DMS79 (cell line): ENCODE measurements at places on chromosomes 7 and 10.

- DNase-seq = no peak
Observed at GRCh38 chr10:48735836-48736390, 51.2 kb downstream of the WDFY4 start.

DNA sequence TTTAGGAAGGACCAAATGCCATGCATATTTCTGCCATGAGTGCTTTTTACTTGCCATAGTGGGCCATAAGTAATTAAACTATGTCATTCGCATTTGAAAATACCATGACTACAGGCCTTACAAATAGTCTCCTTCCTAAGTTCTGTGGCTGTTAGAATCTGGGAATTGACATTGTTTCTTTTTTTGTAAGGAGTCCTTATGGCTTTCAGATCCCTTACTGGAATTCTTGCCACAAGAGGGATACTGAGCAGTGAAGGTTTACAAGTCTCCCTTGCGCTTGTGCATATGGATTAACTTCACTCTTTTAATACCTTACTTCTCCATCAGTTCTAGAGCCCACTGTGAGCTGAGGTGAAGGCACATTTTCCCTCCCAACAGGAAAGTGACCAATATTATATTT is 166.0 kb downstream of the NRG3 start:
- no peak for DNase-seq

DNA sequence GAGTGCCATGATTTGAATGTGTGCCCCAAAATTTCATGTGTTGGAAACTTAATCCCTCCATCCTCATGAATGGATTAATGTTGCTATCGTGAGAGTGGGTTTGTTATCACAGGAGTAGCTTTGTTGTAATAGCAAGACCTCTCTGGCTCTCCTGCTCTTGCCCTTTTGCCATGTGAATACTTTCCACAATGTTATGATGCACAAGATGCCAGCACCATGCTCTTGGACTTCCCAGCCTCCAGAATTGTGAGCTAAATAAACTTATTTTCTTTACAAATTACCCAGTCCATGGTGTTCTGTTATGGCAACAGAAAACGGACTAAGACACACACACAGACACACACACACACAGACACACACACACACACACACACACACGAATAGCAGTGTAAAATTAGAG is 51.3 kb upstream of the TM9SF3 start:
- no peak for DNase-seq

DNA sequence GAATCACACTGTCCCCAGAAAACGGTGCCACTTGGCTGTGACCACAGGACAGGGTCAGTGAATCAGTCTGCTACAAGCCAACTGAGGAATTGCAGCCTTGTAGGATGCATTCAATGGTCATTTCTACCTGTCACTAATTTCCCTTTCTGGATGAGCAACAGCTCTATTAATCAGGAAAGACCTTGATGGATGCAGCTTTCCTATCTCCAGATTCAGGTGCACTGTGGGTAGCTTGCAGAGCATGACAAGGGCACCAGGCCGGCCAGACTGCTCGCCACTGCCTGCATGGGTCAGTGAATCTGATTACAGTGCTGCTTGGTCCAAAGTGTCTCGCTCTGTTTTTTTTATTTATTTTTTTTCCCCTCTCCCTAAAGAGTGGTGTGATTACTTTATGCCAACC is 506.8 kb upstream of the AUTS2 start:
- no peak for DNase-seq

GRCh38 chr7:77975672-77976480 is 177.3 kb downstream of the PHTF2 start:
- DNase-seq = no peak

- DNase-seq = no peak
Observed at GRCh38 chr7:44416941-44417340, 73.5 kb downstream of the NUDCD3 start.

DNA sequence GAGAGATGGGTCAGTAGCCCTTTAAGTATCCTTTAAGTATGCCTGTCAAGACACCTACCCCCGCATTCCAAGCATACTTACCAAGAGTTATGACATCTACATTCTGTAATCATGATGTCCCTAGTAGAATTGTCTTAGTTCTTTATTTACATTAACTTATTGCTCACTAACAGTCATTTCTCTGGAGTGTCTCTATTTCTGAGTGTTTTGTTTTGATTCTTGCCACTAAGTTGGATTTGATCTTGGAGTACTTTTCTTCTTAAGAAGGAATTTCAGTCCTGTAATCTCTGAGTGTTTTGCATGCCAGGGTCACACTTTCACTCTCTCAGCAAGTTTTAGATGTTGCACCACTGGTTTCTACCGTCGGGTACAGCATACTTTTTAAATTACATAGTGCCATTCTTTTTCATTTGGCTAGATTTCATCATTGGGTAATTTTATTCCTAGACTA is 1053.9 kb downstream of the KCNMA1 start:
- no peak for DNase-seq

DNA sequence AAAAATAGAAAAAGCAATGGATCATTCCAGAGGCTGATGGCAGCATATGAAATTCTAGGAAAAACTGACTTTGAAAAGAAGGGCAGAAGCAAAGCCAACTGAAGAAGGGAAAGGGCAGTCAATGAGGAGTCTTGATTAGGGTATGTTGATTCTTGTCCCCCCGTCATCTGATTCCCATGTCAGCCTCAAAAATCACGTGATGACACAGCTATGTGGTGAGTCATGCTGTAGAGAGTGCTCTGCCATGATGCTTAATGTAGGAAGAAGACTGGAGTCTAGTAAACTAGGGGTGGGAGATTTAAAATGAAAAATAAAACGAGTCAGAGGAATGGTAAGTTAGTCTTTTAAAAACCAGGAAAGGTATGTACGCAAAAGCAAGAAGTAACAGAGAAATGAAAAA is 3.9 kb upstream of the POU6F2 start:
- no peak for DNase-seq

DNA sequence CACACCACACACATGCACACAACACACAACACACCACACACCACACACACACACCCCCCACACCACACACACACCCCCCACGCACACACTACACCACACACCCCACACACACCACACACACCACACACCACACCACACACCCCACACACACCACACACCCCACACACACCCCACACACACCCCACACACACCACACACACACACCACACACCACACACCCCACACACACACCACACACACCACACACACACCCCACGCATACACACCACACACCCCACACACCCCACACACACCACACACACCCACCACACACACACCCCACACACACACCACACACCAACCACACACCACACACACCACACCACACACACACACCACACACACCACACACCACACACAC is 16.4 kb downstream of the UCN3 start:
- no peak for DNase-seq

DNA sequence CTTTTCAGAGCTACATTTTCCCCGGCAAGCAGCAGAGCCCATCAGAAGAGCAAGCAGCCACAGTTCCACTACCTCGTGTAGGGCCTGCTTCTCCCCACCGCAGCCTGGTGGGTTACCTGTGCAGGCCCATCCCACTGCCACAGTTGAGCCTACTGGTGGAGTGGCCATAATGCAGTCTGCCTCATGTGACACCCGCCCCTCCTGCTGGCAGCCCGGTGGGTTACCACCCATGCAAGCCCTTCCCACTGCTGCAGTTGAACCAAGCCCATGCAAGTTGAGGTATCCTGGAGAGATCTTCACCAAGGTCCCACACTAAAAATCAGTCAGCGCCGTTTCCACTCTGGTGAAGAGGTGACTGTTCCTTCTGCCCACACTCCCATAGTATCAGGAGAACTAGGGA is 32.1 kb upstream of the CNNM1 start:
- no peak for DNase-seq

DNA sequence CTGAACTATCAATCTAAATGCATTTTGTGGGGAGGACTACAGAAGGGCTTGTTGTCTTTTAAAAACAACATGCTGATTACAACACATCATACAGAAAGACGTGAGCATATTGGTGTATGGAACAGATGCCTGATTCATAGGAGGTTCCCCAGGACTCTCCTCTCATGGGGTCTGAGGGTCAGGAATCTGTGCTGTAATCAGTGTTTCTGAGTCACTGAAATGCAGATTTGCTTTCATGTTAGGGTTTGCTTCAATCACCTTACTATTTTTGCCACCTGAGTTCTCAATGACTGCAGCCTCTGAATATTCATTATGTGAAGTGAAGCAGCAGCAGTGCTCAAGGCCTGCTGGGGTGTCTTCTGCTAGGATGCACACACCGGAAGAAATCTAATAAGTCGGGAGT is 550 bp upstream of the ANK3 start:
- DNase-seq = no peak

DNA sequence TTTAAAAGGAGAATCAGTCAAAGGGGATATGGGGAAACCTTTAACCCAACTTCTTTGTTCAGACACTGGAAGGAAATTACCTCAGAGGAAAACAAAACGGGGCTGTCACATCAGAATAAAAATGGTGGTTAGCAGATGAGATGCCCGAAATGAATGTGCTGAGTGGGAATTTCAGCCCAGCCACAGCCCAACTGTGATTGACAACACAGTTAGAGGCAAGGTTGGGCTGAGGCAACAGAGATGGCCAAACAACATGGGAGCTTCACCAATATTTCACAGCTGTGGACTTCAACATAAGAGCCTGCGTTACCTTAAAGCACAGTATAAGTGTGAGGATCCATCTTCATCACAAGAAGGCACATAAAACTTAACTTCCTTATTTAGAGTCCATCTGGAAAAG is 133.5 kb upstream of the PTPRZ1 start:
- no peak for DNase-seq

DNA sequence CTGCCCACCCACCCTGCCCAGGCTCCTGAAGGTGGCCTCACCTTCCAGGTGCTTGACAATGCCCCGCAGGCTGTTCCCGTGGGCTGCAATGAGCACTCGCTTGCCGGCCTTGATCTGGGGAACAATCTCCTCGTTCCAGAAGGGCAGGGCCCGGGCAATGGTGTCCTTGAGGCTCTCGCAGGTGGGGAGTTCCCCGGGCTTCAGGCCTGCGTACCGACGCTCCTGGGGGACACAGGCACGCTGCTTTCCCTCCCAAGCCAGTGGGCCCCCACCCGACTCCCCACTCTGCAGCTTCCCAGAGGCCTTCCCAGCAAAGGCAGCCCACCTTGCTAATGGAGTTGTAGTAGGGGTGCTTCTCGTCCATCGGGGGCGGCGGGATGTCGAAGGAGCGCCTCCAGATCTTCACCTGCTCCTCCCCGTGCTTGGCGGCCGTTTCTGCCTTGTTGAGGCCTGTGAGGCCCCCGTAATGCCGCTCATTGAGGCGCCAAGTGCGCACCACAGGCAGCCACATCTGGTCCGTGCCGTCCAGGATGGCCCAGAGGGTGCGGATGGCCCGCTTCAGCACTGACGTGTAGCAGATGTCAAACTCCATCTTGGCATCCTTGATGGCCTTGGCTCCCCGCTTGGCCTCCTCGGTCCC is 456 bp downstream of the PGAM2 start:
- DNase-seq = no peak

GRCh38 chr7:122652876-122653275 is 46.0 kb downstream of the RNF133 start:
- no peak for DNase-seq

DNA sequence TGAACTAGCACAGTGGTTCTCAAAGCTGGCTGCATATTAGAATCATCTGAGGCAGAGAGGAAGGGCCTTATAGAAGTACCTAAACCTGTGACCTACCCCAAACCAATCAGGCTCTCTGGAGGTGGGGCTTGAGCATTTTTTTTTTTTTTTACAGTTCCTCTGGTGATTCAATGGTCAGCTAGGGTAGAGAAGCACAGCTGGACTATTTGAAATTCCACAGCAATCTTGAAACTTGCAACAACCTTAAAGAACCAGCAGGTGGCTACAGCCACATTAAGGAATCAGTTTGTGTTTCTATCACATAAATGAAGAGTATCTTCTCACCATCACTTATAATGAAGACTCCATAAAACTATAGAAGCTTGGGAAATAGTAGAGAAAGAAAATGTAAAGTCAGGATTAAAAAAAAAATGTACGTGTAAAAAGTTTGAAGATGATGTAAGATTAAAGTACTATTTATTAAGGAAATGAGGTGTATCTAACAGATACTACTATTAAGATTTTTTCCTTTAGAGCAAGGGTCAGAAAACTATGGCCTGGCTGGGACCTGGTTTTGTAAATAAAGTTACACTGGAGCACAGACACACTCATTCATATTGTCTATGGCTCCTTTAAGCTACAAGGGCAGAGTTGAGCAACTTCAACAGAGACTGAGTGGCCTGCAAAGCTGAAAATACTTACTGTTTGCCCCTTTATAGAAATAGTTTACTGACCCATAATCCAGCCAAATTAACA is 3.8 kb downstream of the RTKN2 start:
- no peak for DNase-seq

DNA sequence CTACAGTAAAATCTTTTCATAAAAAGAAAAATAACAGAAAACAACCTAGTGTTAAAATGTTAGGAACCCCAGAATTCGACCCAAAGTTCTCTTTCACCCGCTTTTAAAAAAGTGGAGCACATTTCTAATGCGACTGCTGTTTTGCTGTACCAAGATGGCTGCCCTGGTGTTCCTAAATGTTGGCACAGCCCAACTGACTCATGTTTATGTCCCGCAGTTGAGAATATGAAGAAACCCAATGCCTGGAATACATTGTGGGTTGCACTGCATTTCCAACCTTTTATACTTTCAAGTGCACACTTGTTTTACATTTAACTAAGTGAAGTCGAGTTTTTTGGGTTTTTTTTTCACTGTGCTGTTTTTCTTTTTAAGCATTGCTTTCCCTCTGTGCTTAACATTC is 944 bp downstream of the STEAP1B start:
- DNase-seq = no peak

DNA sequence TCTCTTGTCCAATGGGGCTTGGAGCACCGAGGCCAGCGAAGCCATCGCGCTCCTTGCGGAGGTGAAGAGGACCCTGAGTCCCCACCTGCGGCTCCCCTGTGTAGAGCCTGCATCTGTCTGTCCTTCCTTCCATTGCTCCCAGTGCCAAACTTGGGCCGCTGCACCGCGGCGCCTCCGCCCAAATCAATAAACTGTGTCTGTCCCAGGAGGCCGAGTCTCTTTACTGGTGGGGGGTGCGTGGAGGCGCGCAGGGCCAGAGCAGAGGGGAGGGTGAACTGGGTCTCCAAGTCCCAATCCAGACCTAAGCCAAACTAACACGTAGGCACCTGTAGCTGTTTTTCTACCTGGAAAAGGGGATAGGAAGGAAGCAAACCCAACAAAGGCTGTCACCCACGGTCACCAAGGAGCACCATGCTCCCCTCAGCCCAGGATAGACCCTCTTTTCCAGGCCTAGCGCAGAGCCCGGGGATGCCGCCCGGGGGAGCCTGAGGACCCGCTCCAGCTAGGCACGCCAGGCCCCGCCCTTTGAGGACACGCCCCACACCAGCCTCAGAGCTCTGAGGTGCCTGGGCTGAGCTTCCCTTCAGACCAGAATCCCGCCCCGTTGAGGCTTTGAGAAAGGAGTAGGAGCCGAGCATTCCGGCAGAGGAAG is 1.2 kb upstream of the CHAT start:
- DNase-seq = no peak

GRCh38 chr10:132192991-132193665 is 6.4 kb downstream of the DPYSL4 start:
- no peak for DNase-seq

GRCh38 chr10:18666810-18667209 is 7.6 kb downstream of the ARL5B start:
- DNase-seq = no peak
